ENCODE measurements at places on chromosomes 7 and 10. TPM values are rescaled to one million over a fixed set of nuclear protein-coding genes. Genes with fewer than 3 reads are reported as not detected.

The MOSPD3 gene
- 28.7 TPM for total RNA-seq

The CPEB3 gene
- total RNA-seq, result 0.72 TPM

The ZNF37A gene
- 8.1 TPM for total RNA-seq

The SFTPA1 gene
- total RNA-seq, result not detected

The CHST3 gene
- 14.5 TPM for total RNA-seq

The PNLIPRP2 gene
- total RNA-seq, result not detected

The VSTM4 gene
- total RNA-seq, result 0.12 TPM

The GJD4 gene
- not detected for total RNA-seq

The PALD1 gene
- 0.10 TPM for total RNA-seq

The NPFFR1 gene
- total RNA-seq, result not detected

The ZNF365 gene
- 4.8 TPM for total RNA-seq

The CTAGE8 gene
- total RNA-seq, result 0.39 TPM

The HDAC9 gene
- total RNA-seq, result 21.1 TPM

The EVX1 gene
- total RNA-seq, result not detected

The GPR158 gene
- total RNA-seq, result 13.7 TPM

The STAG3 gene
- 2.5 TPM for total RNA-seq
